ENCODE measurements at places on chromosomes 5 and 9.

DNA sequence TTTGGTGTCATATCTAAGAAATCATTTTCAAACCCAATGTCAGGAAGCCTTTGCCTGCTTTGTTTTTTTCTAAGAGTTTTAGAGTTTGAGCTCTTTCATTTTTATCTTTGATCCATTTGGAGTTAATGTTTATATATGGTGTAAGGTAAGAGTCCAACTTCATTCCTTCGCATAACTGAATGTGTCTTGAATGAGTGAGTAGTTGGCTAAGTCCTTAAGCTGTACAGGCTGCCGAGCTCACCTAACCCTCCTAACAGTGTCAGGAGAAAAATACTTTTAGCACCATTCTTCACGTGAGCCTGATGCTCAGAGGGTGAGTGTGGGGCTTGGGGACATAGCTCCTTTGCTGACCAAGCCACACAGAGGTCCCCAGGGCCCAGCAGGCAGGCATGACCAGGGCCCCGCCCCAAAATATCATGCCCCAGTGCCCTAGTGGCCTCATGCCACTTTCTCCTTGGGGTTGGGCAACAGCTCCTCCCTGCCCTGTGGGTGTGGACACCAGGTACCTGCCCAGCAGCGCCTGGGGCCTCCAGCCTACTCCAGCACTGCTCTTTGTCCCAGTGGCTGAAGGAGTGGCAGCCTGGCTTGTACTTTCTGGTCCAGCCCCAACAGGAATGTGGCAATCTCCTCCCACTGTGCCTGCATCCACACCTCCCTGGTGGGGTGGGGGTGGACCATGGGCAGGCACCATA is 17.2 kb downstream of the PPARGC1B start:
- no peak for DNase-seq

DNA sequence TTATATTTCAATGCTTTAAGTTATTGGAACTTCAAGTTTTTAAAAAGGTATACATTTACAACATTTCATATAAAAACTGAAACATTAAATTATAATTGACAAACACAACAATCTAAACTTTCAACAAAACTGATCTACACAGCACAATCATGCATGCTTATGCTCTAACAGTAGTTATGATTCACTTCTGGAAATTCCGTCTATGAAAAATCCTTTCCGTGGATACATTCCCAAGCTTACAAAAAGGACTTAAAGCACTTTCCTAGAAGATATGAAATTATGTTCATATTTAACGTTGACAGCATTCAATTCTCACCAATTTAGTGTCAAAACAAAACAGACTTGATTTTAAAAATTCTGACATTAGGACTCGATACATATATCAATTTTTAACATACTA is 3.7 kb downstream of the HNRNPH1 start:
- peak; percentile 70 for DNase-seq

DNA sequence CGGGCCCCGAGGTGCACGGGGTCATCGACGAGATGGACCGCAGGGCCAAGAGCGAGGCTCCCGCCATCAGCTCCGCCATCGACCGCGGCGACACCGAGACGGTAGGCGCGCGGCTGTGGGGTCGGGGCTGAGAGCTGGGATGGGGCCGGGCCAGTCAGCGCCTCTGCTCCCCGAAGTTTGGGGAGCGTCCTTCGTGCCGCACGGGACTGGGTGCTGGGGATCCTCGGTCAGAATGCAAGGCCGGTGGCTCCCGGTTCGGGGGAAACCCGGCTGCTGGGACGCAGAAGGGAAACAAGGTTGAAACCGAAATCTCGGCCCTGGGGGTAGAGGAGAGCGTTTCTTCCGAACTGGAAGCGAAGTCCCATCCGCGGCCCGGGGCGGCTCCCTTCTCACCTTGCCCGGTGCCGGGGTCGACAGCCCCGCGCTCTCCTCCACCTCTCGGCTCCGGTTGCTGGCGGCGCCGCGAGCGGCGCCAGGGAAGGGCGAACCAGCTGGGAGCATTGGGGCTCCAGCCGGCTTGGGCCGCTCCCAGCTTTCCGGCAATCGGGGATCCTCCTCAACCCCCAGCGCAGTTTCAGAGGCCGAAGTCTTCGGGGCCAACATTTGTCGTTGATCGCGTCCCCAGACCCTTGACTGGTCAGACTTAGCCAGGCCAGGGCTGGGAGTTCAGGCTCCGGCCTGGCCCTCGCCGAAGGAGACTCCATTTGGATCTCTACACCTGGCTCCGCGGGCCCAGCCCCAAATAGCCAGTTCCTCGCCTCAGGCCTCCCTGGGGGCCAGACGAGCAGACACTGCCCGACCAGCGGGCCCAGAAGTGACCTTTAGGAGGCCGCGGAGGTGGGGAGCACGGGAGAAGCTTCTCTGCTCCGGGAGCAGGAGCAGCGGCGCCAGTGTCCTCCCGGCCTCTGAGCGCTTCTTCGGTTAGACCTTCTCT is 1.1 kb downstream of the LHX2 start:
- DNase-seq: no peak

DNA sequence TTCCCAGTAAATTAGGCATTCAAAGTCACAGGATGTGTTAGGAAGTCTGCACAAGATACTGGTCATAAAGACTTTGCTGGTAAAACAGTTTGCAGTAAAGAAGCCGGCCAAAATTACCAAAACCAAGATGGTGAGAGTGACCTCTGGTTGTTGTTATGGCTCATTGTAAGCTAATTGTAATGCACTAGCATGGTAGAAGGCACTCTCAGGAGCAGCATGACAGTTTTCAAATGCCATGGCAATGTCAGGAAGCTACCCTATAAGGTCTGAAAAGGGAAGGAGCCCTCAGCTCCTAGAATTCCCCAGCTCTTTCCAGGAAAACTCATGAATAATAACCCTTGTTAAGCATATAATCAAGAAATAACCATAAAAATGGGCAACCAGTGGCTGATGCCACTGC is 64.3 kb upstream of the TNC start:
- no peak for DNase-seq

DNA sequence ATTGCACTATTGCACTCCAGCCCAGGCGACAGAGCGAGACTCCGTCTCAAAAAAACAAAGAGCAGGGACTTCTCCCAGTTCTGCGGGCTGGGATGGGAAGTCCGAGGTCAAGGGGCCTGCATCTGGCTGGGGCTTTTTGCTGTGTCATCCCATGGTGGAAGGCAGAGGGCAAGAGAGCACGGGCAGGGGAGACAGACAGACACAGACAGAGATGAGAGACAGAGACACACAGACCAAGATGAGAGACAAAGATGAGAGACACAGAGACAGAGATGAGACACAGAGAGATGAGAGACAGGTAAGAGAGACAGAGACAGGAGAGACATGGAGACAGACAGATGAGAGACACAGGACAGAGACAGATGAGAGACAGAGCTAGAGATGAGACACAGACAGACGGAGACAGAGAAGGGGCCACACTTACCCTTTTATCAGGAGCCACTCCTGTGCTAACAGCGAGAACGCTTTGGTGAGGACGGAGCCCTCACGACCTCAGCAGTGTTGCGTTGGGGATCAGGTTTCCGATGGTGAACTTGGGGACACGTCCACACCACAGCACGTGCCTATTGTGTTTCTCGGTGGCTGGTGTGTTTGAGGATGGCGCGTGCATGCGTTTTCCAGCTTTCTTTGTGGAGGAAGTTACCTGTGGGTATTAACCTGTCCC is 8.9 kb upstream of the TOR4A start:
- no peak for DNase-seq

- DNase-seq: no peak
Observed at GRCh38 chr9:95907794-95908193, 32.3 kb downstream of the ERCC6L2 start.

DNA sequence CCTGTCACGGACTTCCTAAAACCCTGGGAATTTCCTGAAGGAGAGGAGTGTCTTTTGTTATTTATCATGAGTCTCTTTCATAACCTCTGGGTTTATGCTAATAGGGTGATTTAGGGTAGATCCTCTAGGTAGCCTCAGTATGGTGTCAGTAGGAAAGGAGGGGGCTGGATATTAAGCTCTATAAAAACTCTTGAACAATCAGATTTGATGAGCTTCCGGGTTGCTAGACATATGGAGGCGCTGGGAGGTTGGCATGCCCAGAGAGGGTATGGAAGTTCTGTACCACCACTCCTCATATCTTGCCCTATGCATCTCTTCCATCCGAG is 15.6 kb upstream of the PTBP3 start:
- DNase-seq: no peak

DNA sequence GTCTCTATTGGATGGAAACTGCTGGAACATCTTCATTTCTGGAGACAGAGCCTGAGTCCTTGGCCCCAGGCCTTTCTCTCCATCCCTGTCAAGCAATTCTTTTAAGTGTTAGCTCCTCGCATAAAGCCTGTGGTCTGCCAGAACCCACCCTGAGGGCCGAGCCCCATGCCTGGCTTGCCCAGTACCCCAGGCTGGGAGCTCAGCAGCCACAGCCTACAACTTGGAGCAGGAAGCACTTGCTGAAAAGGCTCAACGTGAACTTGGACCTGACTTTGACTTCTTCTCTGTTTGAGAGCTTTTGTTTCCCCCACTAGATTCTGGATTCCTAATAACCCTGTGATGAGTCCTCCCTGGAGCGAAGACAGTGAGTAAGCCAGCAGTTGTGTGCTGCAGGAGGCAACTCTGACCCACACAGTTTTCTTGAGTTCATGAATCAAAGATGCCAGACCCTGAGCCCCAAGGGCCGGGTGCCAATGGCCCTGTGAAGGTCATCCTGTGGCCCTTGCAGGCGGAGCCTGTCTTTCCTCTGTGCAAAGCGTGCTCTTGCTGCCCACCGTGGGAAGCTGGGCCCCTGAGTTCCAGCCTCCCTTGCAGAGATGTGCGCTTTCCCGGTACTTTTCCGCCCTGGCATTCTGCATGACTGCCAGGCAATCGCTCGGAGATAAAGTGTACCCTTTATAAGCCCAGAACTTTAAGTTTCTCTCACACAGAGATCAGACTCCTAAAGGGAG is 64.3 kb upstream of the RUFY1 start:
- DNase-seq: peak; percentile 65

GRCh38 chr5:91366551-91366950 is 16.6 kb downstream of the ARRDC3 start:
- DNase-seq: no peak

DNA sequence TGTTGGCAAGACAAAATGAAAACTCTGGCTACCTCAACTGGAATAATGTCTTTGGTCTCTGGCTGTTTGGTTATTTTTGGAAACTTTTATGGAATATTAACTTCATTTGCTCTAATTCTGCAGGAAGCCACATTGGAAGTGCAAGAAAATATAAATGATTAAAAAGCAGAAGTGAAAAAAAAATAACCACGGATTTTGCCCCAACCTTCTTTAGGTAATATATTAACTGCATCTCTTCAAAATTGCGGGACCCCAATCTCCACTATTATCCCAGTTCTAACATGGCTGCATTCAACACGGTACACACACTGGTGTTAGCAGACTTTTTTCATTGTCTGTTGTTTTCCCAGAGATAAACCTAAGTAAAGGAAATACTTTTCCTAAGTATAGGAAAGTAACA is 23.0 kb downstream of the GLIS3 start:
- DNase-seq: no peak

GRCh38 chr9:109251776-109252106 is 69.1 kb downstream of the EPB41L4B start:
- DNase-seq: no peak

- DNase-seq: peak; percentile 46
Observed at GRCh38 chr5:164346785-164347630, 841.6 kb downstream of the MAT2B start.

GRCh38 chr5:67246108-67246507 is 49.5 kb upstream of the CD180 start:
- peak; percentile 86 for DNase-seq

DNA sequence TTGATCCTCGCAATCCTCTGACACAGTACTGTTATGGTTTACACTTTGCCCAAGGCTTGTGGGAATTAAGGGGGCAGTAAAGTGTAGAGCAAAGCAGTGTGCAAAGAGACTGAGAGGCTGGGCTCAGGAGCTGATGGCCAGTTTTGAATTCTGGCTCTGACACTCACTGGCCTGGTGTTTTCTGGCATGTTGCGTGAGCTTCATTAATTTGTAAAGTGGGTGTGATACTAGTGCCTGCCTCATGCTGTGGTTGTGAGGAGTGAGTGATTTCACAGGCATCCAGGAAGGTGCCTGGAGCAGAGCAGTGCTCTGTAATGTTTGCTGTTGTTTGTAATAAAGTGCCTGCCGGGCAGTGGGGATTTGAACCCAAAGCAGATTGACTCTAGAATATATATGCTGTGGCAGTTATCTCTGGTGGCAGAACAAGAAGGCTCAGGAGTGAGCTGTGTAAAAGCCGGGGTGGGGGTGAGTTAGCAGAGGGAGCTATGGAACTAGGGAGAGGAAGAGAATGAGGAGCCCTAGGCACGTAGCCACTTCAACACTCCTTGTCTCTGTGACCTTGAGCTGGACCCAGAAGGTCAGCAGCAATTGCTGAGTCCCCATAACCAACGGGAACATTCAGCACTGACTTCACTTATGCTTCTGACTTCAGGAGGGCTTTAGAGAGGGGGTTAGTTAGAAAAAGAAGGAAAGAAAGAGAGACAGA is 108.5 kb downstream of the DOCK2 start:
- peak; percentile 74 for DNase-seq

All from amniotic epithelial cell (primary cell).